Stimulated activated CD4-positive, alpha-beta T cell treated with anti-CD3 and anti-CD28 coated beads, TNF-alpha, amount 100 ng/mL, for 48 hours (primary cell): ENCODE measurements at places on chromosomes 6 and 20.

GRCh38 chr6:6696867-6697531, 108.5 kb downstream of the LY86 start:
- no peak for DNase-seq

DNA sequence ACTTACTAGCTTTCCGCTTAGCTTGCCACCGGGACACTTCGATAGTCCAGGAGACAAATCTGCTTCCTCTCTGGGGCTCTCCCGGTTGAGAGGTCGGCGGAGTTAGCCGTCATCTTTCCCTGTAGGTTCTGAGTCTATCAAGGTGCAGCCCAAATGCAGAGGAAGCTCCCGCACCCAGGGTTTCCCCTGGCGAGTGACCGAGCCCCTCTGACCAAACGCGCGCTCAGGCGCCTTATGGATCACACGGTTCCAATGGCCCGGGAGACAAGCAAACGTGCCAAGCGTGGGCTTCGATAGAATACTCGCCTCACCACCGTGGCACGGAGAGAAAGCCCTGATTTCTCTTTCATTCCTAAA, 15.8 kb upstream of the FOXC1 start:
- DNase-seq, result no peak

DNA sequence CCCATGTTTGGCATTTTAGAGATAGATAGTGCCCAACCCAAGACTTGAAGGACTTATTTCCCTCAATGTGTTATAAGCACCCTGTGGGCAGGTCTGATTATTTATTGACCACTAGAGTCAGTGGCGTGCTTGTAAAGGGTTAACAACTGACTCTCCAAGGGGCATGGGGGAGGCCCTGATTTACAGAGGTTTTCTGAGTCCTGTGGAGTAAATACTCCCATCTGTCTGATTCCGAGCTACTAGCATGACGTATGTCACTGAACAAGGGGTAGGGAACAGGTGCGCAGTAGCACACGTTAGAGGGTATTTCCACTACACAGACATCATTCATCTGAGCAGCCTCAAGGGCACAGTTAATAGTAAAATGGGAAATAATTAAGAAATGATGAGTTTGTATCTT, 17.4 kb upstream of the TRAM2 start:
- no peak for DNase-seq

- DNase-seq, result no peak
Measured at GRCh38 chr20:32446301-32447100, 88.4 kb downstream of the ASXL1 start.

- no peak for DNase-seq
Measured at GRCh38 chr6:85662251-85662650, 19.6 kb upstream of the SYNCRIP start.

- no peak for DNase-seq
Measured at GRCh38 chr20:48673507-48673906, 154.3 kb downstream of the PREX1 start.

DNA sequence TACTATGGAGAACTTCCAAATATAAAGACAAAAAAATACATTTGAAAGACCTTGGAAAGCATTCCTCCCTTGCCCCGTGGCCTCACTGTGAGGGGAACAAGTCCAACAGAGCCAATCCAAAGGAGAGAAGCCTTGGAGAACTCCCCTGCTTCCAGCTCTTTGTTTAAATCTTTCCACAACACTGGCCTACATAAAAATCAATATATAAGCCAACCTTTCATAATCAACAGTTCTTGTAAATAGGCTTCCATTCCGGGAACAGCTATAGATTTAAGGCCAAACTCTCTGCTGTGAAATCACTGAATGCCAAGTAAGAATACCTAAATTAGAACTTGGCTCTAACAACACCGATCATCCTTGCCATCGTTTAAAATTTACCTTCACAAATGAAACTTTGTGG, 242.1 kb downstream of the HACE1 start:
- no peak for DNase-seq

DNA sequence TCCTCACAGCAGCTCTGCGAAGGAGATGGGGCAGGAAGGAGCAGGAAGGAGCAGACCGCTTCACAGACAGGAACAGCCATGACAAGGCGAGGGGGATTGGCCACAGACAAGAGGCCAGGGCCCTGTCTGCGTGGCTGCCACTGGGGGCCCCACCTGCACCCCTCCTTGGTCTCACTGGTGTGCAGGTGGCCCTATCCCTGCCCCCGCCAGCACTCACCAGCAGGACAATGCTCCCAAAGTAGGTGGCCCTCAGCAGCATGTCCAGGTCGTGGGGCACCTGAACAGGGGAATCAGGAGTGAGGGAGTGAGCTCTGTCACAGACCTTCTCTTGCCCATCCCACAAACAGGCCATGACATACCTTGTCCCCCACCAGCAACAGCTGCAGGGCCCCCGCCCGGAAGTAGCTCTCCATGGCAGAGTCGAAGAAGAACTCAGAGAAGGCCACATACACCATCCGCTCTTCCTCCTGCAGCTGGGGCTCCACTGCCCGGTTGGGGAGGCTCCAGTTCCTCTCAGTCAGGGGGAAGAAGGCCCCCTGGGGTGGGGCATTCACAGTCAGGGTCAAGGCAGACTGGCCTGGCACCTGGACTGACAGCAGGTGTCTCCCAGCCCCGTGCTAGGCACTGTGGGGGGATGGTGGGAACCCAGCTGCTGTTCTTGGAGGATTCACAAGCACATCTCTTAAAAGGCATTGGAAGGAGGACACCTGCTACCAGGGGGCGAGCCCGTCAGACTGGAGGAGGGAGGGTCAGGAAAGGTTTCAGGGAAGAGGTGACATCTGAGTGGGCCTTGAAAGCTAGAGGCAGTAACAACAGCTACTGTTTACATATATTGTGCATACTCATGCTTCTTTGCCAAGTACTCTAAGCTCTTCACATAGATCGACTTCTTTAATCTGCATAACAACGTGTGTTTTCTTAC, 7.1 kb downstream of the PLTP start:
- no peak for DNase-seq

GRCh38 chr20:41063442-41063841, 34.8 kb downstream of the TOP1 start:
- no peak for DNase-seq

DNA sequence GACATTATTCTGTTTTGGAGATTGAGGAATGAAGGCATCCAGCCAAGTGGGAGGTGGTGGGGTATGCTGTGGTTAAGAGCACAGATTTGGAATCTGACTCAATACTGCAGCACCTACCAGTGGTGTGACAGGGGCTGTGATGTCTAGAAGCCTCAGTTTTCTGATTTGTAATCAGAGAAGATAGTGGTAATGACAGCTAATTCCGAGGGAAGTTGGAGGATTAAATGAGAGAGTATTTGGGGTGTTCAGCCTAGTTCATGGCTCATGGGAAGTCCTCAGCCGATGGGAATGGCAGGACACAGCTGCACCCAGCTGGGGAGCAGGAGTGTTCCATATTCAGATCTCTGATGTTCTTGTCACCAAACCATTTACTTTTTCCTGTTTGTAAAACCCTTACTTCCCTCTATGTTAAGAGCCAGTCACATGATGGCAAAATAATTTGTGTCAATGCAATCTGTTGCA, 9.3 kb downstream of the SLC9A8 start:
- no peak for DNase-seq

- DNase-seq, result no peak
Measured at GRCh38 chr20:63578224-63579016, 4.4 kb upstream of the HELZ2 start.

GRCh38 chr6:25172819-25173218, 106.4 kb upstream of the CARMIL1 start:
- no peak for DNase-seq

GRCh38 chr6:46010771-46011170, 4.9 kb downstream of the CLIC5 start:
- no peak for DNase-seq

GRCh38 chr6:28634761-28635546, 109.3 kb downstream of the GPX5 start:
- DNase-seq, result no peak

DNA sequence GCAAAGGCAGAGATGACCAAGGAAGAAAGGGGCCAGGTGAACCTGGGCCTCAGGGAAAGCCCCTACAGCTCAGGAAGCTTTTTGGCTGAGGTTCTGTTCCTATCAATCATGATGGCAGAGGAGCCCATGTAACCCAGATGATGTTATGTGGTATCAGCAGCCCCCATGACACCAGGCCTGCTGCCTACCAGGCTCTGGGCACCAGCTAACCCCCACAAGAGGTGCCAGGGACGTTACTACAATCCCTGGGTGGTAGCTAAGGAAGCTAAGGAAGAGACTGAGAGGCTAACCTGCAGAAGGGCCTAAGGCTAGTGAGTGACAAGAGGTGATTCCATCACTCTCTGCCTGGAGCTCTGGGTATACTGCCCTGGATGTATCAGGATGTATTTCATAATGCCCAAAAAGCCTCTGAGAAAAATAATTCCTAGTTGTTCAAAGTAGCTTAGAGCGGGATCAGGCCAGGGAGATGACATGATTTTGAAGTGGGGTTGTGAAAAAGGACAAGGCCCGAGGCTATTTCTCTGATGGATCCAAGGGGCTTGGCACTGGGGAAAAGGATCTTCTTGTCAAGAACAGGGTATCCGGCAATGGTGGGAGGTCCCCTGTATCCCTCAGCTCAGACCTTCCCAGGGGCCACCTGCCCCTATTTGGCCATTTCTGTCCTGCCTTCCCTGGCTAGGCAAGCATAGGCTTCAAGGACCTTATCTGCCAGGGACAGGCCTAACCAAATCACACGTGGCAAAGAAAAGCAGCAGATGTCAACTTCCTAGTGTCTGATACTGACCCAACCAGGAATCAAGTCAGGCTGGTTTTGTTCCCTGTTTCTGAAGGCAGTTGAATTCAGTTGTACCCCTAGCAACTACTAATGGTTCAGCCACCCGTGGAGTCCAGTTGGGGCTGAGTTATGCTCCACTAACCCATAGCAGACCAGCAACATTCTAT, 41.3 kb downstream of the PANK2 start:
- DNase-seq, result no peak

DNA sequence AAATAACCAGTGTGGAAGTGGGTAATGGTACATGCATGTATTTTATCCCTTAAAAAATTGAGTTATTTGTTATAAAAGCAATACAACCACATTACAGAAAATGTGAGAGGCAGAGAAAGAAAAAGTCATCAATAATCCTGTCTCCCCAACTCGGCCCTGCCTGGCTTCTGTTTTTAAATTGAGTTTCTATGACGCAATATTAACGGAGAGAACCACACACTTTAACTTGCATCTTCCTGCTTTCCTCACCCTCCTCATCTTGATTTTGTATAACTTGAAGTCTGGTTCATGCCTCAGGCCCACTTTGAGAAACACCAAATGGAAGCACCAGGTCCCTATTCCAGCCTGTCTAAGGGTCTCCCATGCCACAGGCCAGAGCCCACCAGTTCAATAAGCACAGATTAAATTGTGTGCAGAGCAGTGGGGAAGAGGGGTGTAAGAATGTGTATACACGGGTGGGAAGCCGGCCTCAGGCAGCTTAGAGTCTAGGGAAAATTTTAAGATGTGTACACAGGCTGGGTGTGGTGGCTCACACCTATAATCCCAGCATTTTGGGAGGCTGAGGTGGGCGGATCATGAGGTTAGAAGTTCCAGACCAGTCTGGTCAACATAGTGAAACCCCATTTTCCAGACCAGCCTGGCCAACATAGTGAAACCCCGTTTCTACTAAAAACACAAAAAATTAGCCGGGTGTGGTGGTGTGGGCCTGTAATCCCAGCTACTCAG, 15.9 kb downstream of the KCNK5 start:
- no peak for DNase-seq

- no peak for DNase-seq
Measured at GRCh38 chr6:24093381-24093780, 32.6 kb upstream of the NRSN1 start.

GRCh38 chr6:168968228-168968627, 285.4 kb downstream of the THBS2 start:
- no peak for DNase-seq

- DNase-seq, result no peak
Measured at GRCh38 chr20:1803932-1804501, 91.2 kb upstream of the SIRPA start.

- no peak for DNase-seq
Measured at GRCh38 chr6:168676552-168677322, 235.8 kb downstream of the SMOC2 start.

DNA sequence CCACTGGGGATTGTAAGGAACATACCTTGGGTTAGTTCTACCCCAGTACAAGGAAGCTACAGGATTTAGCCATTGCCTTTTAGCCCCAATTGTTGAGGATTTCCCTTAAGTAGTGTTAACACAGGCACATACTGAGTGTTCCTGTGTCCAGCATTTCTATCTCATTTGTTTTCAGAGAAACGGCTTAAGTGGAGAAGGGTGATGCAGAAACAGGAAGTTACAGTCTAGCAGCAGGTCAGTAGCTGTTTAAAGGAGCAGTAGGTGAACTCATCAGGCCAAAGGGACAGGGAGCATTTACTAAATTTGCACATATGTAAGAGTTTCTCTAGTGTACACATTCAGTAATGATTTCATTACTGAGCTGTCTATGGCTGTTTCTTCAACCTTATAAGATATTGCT, 644.2 kb upstream of the GJE1 start:
- no peak for DNase-seq

DNA sequence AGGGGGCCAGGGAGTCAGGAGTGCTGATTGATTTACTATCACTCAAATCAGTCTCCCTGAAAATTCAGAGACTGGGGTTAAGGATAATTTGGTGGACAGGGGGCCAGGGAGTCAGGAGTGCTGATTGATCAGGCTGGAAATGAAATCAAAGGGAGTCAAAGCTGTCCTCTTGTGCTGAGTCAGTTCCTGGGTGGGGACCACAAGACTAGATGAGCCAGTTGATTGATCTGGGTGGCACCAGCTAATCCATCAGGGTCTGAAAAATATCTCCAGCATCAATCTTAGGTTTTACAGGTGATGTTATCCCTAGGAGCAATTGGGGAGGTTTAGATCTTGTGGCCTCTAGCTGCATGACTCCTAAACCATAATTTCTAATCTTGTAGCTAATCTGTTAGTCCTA, 6.1 kb upstream of the AFG1L start:
- DNase-seq, result no peak

DNA sequence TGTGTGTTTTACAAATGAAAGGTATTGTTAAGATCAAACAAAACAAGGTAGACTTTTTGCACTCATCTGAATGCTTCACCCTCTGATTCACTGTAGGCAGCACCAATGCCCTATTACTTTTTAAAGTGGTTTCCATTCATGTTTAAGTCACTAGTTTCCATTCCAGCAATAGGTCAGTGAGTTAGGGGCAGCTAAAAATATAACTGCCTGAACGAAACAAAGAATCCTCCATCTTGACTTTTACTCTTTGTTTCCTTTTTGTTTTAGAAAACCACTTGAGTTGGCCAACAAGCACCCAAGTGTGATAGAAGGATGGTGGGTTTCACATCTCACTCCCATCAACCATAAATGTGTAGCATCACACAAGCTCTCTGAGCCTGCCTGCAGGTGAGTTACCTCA, 25.5 kb downstream of the CLIC5 start:
- no peak for DNase-seq
